ENCODE measurements at places on chromosomes 12 and 14. TPM values are rescaled to one million over a fixed set of nuclear protein-coding genes. Genes with fewer than 3 reads are reported as not detected.

DNA sequence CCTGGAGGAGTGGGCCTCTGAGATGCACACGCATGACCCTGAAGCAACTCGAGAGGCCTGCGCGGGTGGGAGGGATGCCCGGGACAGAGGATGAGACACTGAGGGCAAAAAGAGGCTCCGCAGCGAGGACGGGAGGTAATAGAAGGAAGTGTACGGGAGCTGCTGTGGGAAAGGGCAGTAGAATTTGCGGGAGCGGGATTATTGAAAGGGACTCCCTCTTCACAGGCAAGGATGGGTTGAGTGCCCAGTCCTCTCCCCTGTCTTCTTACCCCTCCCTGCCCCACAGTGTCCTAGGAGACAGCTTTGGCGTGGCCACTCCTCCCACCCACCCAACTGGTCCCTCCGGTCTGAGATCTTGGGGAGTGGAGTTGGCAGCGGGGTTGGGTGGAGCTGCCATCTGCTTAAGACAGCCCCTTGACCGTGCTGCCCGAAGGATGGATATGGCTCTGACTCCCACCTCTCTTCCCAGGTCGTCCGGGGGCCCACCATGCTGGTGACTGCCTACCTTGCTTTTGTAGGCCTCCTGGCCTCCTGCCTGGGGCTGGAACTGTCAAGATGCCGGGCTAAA, 15.7 kb upstream of the ESPL1 start:
- DNase-seq = no peak

Gene KRT6C
- total RNA-seq = not detected

Gene PTPRQ
- total RNA-seq = not detected

GRCh38 chr12:24014915-24015832, 65.7 kb upstream of the SOX5 start:
- no peak for DNase-seq

GRCh38 chr12:93079976-93080375, 150.9 kb upstream of the EEA1 start:
- DNase-seq = no peak

GRCh38 chr12:14567351-14568162, at the start of gene PLBD1:
PLBD1 (minus strand) TSS chr12:14567883; CDS start chr12:14567696, 187 bp downstream.
- DNase-seq = no peak

DNA sequence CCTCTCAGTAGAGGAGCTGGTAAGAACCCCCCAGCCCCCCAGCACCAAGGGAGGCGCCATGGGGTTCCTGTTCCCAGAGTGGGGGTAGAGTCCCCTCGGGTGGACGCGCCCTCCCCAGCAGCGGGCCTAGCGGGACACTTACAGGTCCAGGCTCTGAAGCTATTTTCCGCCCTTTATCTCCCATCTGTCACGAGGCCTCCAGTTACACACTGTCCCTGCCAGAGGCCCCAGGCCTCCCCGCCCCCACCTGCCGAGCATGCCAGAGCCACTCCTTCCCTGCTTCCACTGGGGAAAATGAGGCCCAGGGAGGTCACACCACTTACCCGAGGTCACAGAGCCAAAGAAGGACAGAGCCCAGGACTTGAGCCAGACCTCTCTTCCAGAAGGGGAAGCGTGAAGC, 3.1 kb downstream of the C14orf180 start:
- no peak for DNase-seq
